ENCODE measurements at places on chromosomes 13 and 19. TPM values are rescaled to one million over a fixed set of nuclear protein-coding genes. Genes with fewer than 3 reads are reported as not detected.

NCR1 gene
- total RNA-seq: not detected

HCST gene
- total RNA-seq: not detected

GRCh38 chr19:51948975-51949374, 21.7 kb downstream of the ZNF613 start:
- DNase-seq: peak; percentile 74

DNA sequence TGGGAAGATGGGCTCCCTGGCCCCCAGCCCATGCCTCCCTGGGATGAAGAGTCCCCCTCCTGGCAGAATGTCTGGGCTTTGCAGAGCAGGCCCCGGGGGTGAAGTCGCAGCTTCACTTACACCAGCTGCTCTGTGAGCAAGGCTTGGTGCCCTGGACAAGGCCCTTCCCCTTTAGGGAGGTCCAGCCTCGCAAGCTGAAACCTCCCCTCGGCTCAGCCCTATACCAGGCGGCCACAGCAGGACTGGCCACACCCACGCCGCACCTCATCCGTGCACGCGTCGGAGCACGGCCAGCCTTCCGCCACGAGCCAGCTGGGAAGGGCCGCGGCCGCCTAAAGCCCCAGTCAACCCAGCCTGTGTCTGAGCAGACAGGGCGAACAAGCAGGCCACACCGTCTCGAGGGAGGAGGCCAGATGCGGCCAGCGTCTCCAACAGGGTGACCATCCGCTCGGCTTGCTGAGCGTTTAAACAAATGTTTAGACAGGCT, 83.2 kb upstream of the MCF2L start:
- DNase-seq: no peak

DNA sequence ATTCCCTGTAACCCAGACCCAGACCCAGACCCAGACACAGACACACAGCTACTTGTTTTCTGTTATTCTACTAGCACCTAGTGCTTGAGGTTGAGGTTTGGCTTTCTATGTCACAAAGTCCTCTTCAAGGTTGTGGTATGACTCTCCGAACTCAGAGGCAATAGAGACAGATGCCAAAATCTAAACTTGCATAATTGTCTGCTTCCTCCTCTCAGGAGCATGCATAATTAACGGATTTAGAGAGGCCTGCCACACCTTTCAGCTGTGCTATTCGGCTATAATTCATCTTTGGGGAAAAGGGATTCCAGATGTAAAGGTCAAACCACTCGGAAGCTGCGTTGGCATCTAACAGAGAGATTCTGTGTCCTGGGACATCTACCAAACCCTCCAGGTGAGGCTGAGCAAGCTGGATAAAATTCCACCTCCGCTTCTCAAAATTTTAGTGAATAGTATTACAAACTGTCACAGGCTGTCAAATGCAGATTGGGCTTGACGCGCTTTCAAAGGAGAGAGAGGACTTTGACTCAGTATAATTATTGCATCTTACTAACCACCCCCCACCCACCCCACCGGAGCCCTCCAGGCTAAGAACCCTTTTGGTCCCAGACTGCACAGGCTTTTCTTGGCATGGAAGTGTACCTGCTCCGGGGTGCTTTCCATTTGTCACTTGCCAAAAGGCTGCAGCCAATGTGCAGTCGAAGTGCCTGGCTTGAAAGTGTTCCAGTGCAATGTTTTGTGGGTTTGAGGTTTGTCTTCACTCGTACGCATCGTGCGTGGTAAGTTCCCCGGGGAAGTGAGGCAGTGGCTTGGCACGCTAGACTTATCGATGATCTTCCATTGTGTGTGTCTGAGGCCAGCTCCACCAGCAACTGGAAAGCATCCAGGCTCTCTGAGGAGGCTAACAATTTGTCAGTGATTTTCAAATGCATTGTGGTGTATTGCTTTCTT, 194.1 kb downstream of the TDRD3 start:
- no peak for DNase-seq

All from cerebellum (tissue), 4 donors.